ENCODE measurements at places on chromosomes 11 and 22.

DNA sequence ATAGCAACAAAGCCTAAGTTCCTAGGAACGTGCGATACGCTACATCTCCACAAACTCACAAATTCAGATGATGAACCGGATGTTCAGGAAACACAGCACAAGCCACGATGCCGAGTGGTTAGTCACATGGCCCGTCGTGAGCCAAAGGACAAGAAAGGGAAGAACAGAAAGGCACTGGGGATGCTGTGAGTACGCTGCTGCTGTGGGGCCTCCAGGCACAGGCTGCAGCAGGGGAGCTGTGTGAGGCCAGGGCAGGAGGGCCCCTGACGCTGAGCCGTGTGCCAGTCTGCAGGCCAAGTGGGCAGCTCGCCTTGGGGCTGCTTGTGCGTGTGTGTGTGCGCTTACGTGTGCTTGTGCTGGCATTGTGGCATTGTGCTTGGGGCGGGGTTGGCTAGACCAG lies 89.4 kb downstream of the CTTN start:
- no peak for DNase-seq

DNA sequence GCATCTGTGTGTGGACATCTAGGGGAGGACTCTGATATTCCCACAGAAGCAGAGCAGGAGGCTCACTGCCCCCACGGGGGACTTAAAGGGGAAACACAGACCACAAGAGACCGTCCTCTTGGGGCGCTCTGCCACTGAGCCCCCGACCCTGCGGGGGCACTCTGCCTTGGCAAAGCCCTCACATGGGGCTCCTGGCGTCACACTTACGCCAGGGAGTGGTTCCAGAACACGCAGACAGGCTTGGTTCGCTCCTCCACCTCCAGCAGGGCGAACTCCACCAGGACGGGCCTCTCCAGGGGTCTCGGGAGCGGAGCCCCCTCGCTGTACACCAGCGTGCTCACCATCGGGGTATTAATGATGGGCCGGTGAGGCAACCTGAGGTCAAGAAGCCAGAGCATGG lies 45.1 kb downstream of the TRMU start:
- no peak for DNase-seq

DNA sequence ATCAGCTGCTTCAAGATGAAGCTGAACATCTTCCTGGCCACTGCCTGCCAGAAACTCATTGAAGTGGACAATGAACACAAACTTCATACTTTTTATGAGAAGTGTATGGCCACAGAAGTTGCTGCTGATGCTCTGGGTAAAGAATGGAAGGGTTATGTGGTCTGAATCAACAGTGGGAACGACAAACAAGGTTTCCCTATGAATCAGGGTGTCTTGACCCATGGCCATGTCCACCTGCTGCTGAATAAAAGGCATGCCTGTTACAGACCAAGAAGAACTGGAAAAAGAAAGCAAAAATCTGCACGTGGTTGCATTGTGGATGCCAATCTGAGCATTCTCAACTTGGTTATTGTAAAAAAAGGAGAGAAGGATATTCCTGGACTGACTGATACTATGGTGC lies 22.2 kb upstream of the BIRC3 start:
- no peak for DNase-seq

DNA sequence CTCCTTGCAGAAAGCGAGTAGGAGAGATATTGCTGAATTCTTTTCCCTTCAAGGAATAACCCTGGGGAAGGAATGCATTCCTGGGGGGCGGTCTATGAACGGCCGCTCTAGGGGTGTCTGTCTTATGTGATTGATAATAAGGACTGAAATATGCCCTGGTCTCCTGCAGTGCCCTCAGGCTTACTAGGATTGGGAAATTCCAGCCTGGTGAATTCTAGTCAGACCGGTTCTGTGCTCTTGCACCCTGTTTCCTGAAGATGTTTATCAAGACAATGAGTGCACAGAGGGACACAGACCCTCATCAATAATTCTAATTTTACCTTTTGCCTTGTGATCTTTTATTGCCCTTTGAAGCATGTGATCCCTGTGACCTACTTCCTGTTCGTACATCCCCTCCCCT lies 140.7 kb downstream of the LUZP2 start:
- DNase-seq = no peak

GRCh38 chr11:128686745-128687177 lies 7.1 kb upstream of the FLI1 start:
- DNase-seq = no peak

GRCh38 chr11:63639199-63639832 lies 25.1 kb upstream of the PLAAT3 start:
- no peak for DNase-seq

DNA sequence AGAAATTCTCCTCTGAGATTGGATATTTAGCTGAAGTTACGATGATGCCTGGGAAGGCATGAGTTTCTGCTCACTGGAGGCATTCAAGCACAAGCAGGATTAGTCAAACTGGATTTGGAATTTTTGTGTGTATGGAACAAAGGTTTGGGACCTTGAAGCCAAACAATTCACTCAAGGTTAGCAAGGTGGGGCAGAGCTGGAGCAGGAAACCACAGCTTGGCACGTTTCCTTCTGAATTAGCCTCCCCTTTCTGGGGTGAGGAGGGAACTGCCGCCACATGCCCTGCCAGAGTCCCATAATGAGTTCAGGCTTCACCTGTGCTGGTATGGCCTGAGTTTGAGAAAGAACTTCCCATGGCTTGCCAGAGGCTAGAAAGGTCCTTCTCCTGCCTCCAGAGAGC lies 50.9 kb upstream of the RRAS2 start:
- DNase-seq = no peak

- DNase-seq = no peak
These were observed 8.8 kb upstream of the PLA2G3 start for GRCh38 chr22:31148953-31149627.

- DNase-seq = no peak
These were observed 347 bp downstream of the MN1 start for GRCh38 chr22:27801202-27801615.

- no peak for DNase-seq
These were observed 858.4 kb downstream of the NTM start for GRCh38 chr11:132228746-132229325.

GRCh38 chr11:96197801-96198701 lies 144.9 kb downstream of the MAML2 start:
- DNase-seq = no peak

DNA sequence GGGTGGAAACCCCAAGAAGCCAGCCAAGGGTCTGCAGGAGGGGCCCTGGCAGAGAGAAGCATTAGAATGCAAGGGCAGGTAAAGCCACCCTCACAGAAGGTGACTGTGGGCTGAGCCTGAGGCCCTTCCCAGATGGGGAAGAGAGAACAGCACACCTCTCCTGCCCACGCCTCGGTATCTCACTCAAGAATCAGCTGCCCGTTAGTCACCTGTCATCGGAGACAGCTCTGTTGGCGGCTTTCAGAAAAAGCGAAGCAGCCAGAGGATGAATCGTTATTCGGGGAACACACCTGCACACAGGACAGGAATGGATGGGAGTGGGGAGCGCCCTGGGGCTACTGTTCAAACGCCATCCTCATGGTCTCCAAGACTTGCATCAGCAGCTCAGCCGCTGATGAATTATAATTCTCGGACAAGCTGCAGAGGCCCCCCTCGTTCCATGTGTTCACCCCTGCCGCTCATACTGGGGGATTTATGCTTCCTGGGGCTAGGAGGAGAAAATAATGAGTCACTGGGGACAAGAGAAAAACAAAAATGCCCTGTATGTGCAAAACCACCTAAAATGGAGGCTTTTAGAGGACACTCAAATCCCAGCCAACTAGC lies 21.6 kb upstream of the TMA7B start:
- no peak for DNase-seq

- DNase-seq = no peak
These were observed 78.1 kb downstream of the GAB2 start for GRCh38 chr11:78339483-78339882.

GRCh38 chr11:110759972-110760381 lies 47.7 kb upstream of the ARHGAP20 start:
- no peak for DNase-seq

- no peak for DNase-seq
These were observed 8.0 kb downstream of the OR8B2 start for GRCh38 chr11:124376280-124376679.

DNA sequence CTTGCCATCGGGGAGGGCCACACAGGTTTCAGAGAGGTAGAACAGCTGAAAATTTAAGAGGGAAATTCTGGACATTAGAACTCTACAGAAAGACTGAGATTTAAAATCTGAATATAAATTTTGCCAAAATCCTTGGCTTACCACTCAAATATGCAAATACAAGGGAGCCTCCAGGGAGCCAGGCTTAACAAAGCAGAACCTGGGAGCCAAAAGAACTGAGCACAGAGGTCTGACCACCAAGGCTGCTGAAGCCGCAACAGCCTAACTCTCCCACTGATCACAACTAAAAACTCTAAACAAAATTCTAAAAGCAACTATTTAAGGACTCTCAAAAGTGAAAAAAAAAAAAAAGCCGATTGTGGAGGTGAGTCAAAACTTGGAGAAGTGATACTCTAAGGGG lies 34.3 kb downstream of the IZUMO1R start:
- DNase-seq = no peak

- DNase-seq = no peak
These were observed 38.9 kb upstream of the SCUBE2 start for GRCh38 chr11:9130297-9130696.

DNA sequence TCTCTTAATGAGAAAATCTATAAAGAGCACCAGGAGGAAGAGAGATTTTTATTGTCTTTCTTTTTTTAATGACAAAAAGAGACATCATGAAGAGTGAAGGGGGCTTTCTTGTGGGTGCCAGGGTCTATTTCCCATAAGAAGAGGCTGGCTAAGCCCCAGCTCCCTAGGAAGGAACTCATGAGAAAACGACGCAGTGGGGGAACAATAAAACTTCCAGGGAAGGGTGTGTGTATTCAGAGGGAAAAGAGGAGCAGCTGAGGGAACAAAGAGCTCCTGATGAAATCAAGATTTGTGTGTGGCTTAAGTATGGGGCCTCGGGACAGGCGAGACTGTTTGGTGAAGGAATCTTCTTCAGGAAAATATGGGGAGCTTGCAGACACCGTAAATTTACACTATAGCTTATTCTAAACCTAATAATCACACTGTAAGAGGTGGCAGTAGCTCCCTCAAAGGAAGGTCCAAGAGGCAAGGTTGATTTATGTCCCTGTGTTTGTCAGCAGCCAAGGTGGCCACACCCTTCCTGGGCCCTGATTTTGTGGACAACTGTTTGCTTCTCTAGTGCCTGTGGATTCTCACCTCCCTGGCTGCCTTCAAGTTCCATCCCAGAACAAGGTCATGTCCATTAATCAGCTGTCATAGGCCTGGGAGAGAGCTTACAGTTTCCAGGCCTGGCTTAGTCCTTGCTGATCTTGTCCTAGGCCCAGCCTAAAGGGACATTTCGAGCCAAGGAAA lies 615.7 kb downstream of the INSC start:
- DNase-seq = no peak

DNA sequence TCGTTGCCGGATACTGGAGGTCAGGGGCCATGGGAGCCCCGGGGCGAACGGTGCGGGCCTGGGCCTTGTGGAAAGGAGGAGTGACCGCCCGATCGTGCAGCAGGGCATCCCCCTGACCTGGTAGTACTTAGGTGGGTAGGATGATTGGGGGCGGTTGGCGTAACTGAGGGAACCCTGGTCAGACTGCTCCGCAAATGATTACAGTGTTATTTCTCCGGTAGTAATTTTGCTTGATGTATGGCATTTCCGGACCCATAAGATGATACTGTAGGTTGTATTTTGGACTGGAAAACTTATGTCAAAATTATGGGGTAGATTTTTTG lies 762 bp downstream of the MTMR3 start:
- DNase-seq = no peak

DNA sequence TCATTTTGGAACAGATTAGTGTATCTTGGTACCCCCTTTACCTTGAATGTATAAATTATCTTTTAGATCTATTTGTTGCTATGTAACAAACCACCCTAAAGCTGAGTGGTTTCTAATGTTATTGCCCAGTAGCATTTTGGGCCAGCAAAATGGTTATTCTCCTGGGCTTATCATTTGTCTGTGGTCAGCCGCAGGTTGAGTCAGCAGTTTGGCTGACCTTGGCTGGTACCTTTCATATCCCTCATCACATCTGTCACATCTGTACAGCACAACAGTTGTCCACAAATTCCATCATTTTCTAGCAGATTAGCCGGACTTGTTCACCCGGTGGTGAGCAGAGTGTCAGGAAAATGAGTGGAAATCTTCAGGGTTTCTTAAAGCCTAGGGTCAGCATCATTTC lies 588.5 kb upstream of the ARHGAP42 start:
- no peak for DNase-seq

GRCh38 chr22:42974223-42974622 lies 40.7 kb downstream of the PACSIN2 start:
- DNase-seq = no peak

GRCh38 chr11:31492320-31492913 lies 17.0 kb downstream of the IMMP1L start:
- no peak for DNase-seq

- DNase-seq = no peak
These were observed 96.8 kb downstream of the WNT7B start for GRCh38 chr22:45880091-45880715.

GRCh38 chr11:33387581-33387980 lies 130.4 kb downstream of the HIPK3 start:
- DNase-seq = no peak

- no peak for DNase-seq
These were observed 20.3 kb downstream of the WNT11 start for GRCh38 chr11:76185931-76186401.

DNA sequence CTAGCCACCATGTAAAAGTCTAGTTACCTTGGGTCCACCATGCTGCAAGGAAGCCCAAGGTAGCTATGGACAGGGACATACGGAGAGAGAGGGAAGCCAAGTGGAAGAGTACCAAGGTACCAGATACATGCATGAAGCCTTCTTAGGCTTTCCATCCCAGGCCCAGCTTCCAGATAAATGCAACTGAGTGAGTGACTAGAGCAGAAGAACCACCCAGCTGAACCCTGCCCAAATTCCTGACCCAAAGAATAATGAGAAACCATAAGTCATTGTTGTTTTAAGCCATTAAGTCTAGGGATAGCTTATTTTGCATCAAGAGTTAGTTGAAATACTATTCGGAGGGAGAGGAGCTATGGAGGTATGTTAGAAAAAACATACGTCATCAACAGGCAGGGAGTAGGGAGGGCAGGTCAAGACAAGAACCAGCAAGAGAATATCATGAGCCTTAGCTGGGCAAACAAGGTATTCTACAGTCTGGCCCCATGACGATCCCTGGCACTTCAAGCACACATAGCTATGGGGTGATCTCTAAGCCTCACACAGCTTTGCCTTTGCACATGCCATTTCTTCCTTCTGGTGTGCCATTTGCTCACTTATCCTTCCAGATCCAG lies 36.5 kb upstream of the APLNR start:
- no peak for DNase-seq

DNA sequence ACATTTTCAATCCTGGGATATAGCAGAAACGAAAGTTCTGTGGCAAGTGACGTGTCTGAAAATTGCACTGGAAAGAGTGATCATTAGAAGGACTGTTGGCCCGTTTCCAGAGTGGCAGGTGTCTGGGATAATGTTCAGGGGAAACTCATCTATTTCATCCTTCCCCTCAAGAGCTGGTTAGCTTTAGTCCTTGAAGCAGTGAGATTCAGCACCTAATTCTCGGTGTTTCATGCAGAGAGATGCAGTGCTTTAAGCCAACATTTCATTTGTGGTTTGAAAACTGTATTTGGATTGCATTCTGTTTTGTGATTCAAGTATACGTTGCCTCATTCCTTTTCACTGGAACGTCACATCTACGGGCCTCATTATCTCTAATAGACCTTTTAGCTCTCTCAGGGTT lies 205.0 kb upstream of the RAG2 start:
- no peak for DNase-seq
